HuH-7 (cell line): ENCODE measurements at places on chromosomes 13 and 19.

DNA sequence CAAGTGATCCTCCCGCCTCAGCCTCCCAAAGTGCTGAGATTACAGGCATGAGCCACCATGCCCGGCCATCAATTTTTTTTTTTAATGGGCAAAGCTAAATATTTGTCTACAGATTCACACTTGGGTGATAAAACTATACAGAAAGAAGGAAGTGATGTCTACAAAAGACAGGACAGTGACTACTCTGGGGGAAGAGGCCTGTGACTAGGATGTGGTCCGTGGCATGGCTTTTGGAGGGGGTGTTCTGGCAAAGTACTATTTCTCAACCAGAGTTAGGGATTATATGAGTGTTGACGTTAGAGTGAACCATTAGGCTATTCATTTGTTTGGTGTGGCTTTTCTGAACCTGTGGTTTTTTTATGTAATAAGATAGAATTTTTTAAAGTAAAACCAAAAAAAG, 42.7 kb downstream of the INSR start:
- DNase-seq, result no peak

DNA sequence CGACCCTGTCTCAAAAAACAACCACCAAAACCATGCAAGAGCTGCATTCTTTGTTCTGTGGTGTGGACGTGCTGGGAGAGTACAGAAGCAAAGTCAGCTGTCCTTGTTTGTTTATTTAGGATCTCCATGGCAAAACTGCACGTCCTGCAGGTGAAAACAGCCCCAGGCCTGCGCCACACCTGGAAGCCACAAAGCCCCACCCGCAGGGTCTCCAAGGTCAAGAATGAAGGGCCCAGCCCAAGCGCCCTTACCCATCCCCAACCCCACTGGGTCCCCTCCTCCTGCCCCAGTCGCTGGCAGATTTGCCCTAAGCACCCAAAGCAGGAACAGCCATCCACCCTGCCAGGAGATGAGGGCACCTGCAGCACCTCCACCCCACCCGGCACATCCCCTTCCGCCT, 10.5 kb downstream of the MBD3 start:
- DNase-seq, result no peak

DNA sequence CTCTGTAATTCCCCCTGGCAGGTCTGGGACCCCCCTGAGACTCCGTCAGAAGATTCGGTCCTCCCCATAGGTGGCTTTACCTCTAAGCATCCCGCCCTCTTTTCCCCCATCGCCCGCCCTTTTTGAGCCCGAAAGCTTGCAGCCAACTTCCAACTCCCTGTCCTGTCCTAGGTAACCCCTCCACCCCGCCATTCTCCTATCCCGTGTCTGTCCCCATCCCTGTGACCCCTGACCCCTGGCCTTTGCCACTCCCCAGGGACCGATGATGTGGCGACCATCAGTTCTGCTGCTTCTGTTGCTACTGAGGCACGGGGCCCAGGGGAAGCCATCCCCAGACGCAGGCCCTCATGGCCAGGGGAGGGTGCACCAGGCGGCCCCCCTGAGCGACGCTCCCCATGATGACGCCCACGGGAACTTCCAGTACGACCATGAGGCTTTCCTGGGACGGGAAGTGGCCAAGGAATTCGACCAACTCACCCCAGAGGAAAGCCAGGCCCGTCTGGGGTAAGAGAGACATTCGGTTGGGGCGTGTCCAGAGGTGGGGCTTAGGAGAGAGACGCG, 488 bp downstream of the RCN3 start:
- no peak for DNase-seq

DNA sequence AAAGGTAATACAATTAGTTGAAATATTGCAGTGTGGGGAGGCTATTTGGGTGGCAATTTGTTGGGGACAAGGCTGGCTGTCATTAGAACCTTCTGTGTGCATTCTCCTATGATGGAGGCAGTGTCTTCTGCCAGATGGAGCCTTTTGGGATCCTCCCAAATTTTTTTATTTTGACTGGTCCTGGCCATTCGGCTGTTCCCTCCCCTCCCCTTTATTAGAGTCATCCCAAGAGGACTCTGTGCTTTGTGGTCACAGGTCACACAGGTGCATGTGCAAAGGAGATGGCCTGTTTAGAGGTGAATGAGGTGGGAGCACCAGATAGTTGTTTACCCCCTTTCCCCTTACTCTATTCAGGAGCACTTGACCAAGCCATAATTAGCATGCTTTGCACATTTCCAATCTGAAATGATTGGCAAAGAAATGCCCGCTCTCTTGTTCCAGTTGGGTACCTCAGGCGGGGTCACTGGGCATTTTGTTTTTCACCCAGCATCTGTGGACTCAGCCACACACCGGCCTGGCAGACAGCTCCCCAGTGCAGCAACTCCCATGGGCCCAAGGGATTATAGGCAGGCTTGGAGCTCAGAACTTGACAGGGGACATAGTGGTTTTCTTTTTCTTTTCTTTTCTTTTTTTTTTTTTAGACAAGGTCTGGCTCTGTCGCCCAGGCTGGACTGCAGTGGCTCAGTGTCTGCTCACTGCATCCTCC, 19.8 kb downstream of the GATAD2A start:
- no peak for DNase-seq

DNA sequence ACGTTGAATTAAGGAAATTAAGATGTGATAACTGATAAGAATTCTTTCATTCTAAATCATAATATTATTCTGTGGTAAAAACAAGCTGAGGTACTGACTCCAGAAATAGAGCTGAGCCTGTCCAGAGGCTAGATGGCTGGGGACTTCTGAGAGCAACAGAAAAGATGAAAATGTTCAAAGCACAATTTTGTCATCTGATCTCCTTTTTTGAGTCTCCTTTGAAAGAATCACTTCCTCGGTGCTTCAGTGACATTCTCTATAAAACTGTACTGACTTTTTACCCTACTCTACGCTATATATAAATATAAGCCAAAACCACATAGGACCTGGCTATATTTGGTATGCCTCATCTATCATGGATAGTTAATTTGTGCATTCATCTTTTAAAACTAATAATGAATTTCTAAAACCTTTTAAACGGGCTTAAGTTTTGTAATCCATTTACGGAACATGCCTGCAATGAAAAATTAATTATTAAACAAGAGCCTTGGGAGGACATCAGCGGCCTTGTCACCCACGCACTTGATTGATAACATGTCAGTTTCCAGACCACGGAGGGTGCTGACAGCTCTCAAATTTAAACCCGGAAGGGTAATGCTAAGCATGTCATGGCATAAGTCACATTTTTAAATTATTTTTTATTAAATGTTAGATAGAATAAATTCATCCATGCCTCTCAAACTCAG, 235.5 kb downstream of the PCDH9 start:
- no peak for DNase-seq

GRCh38 chr13:66914155-66914554, 316.0 kb downstream of the PCDH9 start:
- no peak for DNase-seq

GRCh38 chr13:112943309-112944125, 25.5 kb upstream of the MCF2L start:
- peak; percentile 48 for DNase-seq

GRCh38 chr19:4636151-4636717, 3.1 kb upstream of the TNFAIP8L1 start:
- peak; percentile 76 for DNase-seq

DNA sequence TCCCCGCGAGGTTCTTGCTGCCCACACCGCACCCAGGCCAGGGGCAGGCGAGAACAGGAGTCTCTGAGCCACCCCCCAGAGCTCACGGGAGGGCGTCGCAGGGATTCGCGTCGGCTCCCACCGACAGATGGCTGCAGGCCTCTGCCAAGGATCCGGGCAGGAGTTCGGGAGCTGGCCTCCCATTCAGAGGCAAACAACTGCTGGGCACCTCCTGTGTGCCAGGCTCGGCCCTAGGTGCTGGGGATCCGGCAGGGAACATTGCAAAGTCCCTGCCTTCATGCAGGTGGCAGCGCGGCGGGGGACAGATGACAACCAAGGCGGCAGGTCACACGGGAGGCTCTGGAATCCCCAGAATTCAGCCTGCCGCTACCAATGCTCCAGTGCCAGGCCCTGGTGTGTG, 25.3 kb downstream of the LRRC4B start:
- no peak for DNase-seq

GRCh38 chr19:6393983-6394412, 1.0 kb upstream of the GTF2F1 start:
- no peak for DNase-seq

DNA sequence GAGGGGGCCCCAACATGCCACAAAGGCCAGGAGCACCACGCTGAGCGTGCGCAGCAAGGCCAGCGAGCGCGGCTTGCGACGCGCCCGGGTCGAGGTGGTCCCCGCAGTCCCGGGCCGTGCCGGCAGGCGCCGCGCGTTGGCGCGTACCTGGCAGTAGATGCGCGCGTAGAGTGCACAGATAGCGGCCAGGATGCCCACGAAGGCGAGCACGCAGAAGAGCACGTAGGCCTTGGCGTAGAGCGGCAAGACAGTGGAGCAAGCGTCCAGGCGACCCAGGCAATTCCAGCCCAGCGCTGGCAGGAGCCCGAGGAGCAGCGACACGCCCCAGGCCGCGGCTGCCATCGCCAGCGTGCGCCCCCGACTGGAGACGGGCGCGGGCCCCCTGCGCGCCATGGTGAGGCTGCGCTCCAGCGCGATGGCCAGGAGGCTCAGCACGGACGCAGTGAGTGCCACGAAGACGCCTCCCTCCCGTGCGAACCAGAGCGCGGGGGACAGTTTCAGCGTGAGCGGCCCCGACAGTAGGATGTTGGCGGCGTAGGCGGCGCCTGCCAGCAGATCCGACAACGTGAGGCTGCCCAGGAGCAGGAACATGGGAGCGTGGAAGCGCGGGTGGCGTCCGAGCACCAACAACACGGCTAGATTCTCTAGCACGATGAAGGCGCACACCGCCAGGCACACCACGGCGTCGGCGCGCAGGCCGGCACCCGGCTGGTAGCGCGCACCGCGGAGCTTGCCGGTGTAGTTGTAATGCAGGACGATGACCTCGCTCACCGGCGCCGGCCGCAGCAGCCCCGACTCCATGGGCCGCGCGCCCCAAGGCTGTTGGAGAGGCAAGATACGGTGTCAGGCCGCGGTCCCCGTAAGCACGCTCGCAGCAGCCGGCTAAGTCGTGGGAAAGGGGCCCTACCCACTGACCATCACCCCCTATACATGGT, 2.8 kb downstream of the S1PR5 start:
- DNase-seq, result no peak

DNA sequence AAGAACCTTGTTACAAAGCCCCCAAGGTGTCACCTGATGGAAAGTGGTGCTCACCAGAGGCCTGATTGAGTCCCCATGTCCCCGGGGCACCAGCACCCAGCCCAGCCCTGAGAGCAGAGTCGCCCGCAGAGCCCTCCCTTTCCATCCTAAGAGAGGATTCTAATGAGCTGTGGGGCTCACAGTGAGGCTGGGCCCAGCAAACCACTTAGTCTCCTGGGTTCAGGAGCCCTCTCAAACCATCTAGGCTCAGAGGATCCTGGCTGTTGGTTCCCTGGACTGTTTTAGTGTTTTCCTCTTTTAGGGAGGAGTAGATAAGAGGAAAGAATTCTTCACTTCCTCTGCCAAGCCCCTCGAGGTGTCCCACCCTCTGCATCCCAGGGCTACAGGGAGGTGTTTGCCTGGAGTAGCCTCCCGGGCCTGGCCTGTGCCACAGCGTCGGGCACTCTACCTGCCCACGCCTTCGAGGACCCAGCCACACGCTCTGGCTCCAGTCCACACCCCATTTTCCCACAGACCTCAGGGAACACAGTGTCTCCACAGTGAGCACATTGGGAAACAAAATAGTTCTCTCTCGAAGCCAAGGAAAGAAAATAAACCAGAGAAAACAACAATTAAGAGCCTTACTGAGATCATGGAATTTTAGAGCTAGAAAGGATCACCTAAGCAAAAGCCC, 34.4 kb downstream of the DHRS12 start:
- no peak for DNase-seq

- DNase-seq, result no peak
Measured at GRCh38 chr13:80712026-80712425, 371.1 kb upstream of the SPRY2 start.

- DNase-seq, result no peak
Measured at GRCh38 chr13:42395086-42395821, 123.3 kb downstream of the AKAP11 start.

DNA sequence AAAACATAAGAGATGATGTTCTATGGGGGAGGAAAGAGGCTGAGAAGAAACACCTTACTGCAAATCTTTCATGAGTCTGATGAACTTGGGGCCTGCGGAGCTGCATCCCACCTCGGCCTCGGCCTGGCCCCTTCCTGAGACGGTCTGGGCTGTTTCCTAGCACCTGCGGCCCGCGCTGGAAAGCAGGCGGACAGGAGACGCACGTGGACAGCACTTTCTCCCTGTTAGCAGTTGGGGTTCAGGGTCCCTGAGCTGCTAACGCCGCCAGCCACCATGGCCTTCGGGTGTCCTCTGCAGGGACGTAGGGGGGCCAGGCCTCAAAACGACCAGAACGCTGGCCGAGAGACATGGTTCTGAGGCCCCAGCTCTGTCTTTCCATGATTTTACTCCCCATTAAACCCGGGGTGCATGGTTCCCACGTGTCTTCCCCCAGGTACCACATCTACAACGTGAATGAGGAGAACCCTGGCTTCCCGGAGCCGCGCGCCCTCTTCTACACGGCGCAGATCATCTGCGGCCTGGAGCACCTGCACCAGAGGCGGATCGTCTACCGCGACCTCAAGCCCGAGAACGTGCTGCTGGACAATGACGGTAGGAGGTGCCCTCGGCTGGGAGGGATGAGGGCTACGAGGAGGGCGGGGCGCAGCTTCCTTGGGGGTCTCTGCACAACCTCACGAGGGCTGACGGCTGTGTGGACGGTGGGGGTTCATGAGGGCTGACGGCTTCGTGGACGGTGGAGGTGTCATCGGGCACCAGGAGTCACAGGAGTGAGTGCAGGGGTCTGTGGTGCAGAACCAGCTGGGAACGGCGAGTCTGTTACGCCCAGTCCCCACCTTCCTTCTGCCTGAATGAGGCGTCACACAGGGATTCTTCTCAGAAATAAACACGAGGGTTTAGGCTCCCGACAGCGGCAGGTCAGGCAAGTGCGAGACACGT, 4.3 kb downstream of the GRK1 start:
- DNase-seq, result no peak
